ENCODE measurements at places on chromosomes 5 and 9.

DNA sequence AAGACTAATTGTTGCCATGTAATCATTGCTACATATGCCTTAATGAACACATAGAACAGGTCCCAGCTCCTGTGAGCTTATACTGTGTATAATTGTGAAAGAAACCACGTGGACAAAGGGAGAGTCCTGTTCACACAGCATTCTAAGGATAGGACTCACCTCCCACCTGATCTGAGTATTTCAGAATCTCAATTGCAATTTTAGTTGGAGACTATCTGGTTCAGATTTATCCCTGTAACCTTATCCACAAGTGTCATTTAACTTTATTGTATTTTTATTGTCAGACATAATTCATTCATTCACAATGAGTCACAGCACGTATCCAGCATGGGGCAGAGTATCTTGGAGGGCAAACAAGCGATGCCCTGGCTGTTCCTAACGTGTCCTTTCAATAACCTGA is 448.3 kb downstream of the NTRK2 start:
- no peak for DNase-seq

DNA sequence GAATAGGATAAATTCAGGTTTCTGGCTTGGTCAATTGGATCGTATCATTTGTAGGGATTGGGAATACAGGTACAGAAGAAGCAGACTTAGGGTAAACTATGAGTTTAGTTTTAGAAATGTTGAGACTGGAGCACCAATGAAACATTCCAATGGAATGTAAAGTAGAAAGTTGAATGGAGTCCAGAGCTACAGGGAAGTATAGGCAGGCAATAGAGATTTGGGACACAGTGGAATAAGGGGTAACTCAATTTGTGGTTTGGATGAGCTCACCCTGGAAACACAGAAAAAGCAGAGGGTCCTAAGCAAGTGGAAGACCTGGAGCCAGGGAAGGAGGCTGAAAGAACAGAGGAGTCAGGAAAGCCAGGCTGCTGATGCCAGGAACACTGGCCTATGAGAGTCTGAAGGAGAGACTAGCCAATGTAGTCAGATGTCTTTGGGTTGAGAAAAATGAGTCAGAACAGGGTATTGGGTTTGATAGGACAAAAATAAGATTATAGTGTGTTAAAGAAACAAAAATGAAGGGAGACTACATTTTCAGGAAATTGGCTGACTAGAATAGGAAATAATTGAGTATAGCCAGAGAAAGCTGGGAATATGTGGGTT is 72.8 kb downstream of the STARD4 start:
- no peak for DNase-seq

DNA sequence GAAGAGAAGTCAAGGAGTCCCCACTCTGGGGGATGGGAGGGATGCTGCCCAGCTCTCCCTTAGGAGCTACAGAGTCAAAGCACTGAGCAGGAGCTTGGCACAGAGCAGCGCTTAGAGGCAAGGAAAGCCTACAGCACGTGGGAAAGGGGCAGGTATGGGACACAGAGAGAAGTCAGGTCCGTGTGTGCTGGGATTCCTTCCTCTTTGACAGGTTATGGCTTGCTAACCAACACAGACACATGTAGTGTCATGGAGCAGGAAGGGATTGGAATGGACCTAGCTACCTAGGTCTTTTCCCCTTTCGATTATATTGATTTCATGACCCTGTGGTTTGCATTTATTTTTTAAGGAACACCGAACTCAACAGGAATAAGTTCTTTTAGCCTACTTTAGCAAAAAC is 208.5 kb upstream of the TUT7 start:
- DNase-seq = no peak

- DNase-seq = no peak
Observed at GRCh38 chr9:71368157-71368556, 246.7 kb upstream of the TRPM3 start.

DNA sequence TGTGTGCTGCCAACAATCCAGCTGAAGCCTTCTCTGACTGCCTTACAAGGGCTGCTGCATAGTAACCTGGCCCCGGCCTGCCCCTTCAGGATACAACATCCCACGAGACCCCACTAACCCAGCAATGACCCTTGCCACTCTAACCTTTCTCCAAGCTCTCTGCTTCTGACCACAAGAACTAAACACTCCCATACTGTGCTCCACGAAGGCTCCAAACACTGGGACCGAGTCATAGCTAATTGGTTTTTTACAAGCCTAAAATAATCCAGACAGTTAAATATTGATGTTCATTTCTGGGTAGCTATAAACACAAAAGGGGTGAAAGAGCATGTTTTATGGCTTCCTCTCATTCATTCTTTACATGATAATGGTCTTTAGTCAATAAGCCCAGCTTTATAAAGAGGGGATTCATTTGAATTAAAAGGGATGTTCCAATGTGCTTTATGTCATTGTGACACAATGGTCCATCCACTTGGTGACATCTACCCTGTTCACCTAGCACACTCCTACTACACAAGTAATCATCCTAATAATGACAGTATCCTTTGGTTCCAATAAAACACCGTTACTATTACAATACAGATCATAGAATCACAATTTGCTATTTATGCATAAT is 16.2 kb upstream of the TLE4 start:
- no peak for DNase-seq

GRCh38 chr5:110884005-110884404 is 145.2 kb downstream of the SLC25A46 start:
- DNase-seq = no peak

DNA sequence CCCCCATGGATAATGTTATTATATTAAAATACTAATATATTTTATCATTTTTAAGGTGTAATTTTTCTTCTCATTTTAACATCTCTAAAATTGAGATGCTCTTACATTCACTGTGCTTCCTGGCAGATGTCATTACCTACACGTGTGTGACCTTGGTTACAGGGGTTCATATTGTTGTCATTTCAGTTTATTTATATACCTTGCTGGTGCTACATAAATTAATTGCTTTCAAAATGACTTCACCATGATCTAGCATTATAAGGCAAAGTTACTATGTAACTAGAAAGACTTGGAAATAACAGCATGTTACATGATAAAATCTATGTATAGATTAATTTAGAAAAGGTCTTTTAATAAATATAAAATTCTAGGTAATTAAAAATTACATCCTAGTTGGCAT is 60.9 kb downstream of the ARHGEF28 start:
- DNase-seq = no peak

- no peak for DNase-seq
Observed at GRCh38 chr5:80308526-80308925, 11.3 kb upstream of the SPZ1 start.

- DNase-seq = no peak
Observed at GRCh38 chr5:146249801-146250200, 46.4 kb downstream of the RBM27 start.

- DNase-seq = no peak
Observed at GRCh38 chr9:134699343-134699740, 57.7 kb downstream of the COL5A1 start.

DNA sequence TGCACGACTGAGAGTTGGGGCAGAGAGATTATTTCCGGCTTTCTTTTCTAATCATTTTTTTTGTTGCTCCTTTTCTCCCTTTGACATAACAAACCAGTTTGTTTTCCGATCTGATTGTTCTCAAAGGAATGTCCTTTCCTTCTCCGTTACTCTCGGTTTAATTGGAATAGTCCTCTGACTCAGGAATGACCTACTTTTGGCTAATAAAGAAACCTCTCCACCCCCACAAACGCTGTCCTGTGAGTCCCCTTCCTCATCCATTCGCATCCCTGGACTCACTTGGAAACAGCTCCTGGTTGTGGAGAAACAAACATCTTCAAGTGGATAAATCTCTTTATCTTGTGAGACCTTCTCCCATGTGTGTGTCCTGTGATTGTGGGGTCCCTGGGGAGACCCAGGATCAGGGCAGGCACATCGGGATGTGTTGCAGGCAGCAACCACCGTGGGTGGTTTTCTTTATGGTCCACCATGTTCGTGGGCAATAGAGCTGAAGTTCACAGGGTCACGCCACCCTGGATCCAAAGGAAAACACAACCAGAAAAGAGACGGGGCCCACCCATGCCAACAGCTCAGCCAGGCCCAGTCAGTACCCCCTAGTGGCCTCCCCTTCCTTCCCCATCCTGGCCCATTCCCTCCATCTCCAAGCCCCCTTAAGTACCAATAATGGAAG is 45.2 kb upstream of the NEK6 start:
- DNase-seq = no peak

DNA sequence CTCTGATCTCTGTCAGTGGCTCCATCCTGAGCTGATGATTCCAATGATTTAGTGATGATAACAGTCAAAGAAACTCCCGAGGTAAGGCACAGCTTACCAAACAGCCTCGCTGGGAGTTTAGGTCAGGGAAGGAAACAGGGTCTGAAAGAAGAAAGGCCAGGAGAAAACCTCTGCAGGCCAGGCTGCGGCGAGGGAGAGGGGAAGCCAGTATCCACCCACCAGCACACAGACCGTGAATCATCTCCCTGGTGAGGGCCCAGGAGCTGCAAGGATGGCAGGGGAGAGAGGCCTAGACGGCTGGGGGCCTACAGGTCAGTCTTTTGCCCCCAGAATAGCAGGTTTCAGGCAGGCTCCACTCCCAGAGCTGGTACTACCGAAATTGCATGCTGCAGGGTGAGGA is 590.5 kb downstream of the CCDC171 start:
- no peak for DNase-seq

DNA sequence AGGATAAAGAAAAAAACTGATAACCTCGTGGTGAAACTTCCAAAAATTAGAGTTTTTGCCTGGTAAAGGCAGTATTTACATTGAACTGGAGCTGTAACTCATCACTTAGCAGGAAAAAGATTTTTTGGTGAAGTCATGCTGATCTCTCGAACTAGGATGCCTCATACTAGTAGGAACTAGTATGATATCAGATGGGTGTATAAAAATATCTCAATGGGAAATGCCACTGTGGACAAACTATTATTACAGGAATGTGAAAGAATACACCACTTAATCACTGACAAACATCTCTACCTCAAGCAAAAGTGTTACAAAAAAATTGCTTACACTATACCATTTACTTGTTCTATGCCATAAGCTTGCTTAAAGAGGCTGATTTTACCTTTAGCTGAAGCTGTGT is 28.4 kb downstream of the RFX3 start:
- DNase-seq = no peak

- no peak for DNase-seq
Observed at GRCh38 chr9:122215663-122216062, 13.1 kb downstream of the LHX6 start.

DNA sequence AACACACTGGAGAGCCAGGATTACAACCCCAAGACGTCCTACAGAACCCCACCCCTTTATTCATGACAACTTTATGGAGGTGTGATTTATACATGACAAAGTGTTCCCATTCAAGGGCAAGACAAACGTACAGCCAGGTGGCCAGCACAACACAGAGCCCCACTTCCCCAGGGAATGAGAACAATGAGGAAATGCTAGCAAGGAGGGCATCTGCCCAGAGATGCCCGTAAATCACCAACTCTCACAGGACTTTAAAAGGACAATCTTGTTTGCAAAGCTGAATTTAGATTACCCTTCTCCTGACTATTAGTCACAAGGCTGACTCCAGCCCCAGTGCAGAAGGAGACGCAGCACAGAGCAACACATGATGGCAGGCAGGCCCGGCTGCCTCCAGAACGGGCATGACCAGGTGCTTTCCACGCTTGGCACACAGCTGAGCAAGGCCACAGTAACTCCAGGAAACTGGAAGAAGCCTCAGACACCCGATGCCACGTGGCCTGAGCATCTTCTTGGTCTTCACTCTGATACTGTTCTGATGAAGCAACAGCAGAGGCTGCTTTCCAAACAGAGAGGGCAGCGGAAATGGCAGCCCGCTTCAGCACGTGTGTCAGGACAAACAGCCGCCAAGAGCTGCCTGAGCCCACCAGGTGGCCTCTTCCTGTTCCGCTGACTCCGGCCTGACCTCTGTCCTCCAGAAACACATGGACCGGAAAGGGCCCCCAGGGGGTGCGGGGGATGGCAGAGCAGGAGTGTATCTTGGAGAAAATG is 51.4 kb downstream of the ROR2 start:
- DNase-seq = no peak

DNA sequence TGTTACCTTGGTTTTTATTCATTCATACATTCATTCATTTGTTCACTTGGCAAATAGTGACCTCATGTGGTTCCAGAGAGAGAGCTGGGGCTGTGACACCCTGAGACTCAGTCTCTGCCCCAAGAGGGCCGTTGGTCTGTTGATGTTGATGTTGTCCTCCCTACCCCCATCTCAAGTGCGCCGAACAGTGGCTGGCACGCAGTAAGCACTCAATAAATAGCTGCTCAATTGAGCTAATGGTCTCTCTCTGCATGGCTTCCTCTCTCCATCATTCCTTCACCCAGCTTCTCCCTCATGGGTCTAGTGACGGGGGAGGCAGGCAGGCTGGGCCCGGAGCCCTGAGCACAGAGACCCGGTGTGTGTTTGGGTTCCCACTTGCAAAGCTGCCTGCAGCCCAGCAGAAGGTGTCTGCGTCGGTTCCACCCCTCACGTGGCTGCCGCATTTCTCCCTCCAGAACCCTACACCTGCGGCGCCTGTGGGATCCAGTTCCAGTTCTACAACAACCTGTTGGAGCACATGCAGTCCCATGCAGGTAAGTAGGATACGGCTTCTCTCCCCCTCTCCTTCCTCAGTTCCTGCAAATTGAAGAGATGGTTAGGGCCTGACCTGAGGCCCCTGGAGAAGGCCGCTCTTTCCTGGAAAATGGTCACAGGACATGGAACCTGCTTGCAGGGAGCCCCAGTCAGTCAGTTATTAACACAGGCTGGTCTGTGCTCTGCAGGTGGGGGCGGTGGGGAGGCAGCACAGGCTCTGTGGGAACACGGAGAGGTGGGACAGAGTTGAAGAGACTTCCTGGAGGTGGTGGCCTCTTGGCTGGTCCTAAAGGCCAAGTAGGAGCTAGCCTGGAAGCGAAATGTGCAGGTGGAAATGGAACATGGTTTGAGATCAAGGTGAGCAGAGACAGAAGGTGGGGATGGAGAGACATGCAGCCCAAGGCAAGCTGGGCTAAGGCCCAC is 42.0 kb downstream of the AMBP start:
- DNase-seq = no peak

DNA sequence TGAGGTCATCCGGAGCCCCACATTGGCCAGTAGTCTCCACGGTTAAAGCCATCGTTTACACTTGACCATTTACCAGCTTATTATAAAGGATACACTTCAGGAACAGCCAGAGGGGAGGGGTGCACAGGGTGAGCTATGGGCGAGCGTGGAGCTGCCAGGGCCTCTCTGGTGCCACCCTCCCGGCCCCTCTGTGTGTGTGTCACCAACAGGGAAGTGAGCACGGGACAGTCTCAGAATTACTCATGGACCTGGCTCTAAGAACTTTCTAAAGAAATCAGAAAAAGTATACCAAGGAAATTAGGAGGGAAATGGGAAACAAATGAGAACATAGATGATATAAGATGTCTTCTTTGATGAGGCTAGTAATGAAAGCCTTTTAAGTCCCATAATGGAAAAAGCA is 13.5 kb downstream of the WDR5 start:
- no peak for DNase-seq

GRCh38 chr5:15807871-15808270 is 307.9 kb downstream of the FBXL7 start:
- no peak for DNase-seq

DNA sequence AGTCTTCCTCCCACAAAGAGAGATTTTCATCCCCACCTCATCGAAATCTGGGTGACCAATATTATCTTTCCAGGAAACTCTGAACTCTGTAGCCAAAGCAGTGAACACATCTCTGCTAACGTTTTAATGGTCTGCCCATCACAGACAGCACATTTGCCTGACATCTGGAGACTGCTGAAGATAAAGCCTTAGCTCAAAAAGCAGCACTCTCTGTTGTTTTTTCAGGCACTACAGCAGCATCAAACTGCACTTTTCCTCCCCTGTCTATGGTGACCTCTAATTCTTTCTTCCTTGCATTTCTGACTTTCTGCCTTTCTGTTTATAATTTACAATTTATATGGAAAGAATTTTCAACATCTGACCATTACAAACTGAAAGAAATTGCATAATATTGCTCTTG is 66.8 kb downstream of the RAB3C start:
- DNase-seq = no peak
